GM23248 (cell line): ENCODE measurements at places on chromosomes 6 and 20.

DNA sequence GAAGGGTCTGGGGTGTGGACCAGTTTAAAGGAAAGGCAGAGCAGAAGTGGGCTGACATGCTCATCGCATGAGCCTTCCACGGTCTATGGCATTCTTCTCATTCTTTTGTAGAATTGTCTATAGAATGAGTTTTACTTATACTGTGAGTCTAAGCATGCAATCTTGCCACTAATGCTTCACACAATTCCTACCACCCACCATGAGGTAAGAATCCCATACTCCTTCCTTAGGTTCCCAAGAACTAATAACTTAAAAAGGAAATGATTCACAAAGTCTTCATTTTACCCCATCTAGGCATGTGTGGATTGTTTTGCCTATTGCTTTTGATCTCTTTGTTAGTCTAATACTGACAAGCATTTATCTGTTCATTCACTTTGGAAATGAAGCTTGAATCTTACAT is 195.2 kb downstream of the LY86 start:
- DNase-seq, result peak; percentile 19
- no peaks in the 10 kb centered on the region for H3K36me3 ChIP-seq
- H3K27ac ChIP-seq, result no peak overlapping the region
- no peak overlapping the region for H3K4me3 ChIP-seq
- no peaks in the 10 kb centered on the region for H3K27me3 ChIP-seq

- H3K4me3 ChIP-seq, result no peak overlapping the region
- no peaks in the 10 kb centered on the region for H3K27me3 ChIP-seq
- DNase-seq, result no peak
- no peak overlapping the region for H3K27ac ChIP-seq
- H3K4me1 ChIP-seq, result peaks cover 30% of the 10 kb centered on the region
- peaks cover 6% of the 10 kb centered on the region; the same call in 1 of the 2 replicates for H3K36me3 ChIP-seq
Observed at GRCh38 chr6:140341272-140341671, 966.8 kb upstream of the CITED2 start.

GRCh38 chr6:86031713-86032112 is 389.0 kb upstream of the SYNCRIP start:
- no peak for DNase-seq
- H3K36me3 ChIP-seq, result no peaks in the 10 kb centered on the region
- H3K27ac ChIP-seq, result no peak overlapping the region

DNA sequence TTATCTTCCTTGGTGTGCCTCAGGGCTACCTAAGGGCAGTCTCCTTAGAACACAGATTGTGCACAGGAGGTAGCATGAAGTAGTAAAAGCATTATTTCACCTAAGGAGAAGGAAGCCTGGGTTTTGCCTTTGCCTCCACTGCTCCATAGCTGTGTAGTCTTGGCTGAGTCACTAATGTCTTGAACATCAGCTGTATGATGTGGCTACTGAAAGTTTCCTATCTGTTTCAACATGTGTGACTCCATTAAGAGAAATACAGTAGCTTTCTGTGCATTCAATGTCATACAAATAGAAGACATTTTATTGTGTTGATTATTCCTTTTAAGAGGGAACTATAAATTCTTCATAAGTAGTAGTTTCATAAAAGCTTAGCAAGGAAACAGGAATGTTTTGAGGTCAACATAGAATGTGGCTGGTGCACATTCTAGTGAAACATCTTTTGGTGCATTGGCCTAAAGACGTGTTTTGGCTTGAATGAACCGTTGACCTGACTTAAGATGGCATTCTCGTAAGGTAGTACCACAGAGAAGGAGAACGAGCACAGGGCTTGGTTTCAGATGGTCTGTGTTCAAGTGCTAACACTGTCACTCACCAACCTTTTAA is 70.6 kb downstream of the CTNNBL1 start:
- H3K4me3 ChIP-seq, result no peak overlapping the region
- no peak overlapping the region for H3K27ac ChIP-seq
- peak; percentile 25 for DNase-seq
- no peaks in the 10 kb centered on the region for H3K4me1 ChIP-seq
- H3K36me3 ChIP-seq, result no peaks in the 10 kb centered on the region; the same call in 1 of the 2 replicates

DNA sequence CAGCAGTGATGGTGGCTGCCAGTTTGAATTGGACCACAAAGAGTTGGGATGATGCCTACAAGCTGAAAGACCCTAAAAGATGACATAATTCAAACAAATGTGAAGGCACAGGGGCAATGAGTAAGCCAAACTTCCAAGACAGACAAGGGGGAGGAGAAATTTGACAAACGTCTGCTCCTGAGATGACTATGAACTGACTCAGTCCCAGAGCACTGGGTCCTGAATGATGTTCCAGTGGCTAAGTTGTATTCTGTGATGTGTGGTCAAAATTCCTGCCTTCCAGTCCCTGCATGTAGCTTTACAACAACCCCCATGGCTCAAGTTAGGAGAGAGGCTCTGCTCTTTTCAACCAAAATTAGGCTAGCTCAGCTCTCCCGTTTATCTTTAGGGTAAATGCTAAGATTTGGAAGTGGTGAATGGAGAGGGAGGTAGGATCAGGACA is 86.1 kb upstream of the SIRPA start:
- H3K4me1 ChIP-seq, result peaks cover 53% of the 10 kb centered on the region
- H3K27ac ChIP-seq, result peak overlapping the region; percentile 91
- no peaks in the 10 kb centered on the region for H3K27me3 ChIP-seq
- H3K4me3 ChIP-seq, result peak overlapping the region; percentile 42
